Left renal cortex interstitium (tissue), 4 donors: ENCODE measurements at places on chromosomes 5 and 9. TPM values are rescaled to one million over a fixed set of nuclear protein-coding genes. Genes with fewer than 3 reads are reported as not detected.

DNA sequence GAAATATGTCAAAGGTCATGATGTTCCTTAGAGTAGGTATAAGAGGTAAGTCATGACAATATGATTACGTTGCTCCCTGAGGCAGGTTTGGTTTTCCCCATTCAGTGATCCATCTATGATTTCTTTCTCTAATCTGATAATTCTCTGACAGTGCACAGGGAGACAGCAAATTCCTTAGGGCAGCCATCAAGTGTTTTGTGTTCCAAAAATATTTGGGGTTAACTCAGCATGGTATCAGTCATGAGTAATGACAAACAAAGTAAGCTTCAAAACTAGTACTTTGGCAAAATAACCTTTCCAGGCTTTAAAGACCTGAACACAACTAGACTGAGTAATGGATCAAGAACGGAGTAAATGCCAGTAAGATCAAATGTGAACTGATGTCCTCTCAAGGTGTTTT lies 55.3 kb upstream of the SPATA31E1 start:
- DNase-seq, result no peak

CATSPER3 gene
- 1.6 TPM for polyA plus RNA-seq

ACOT12 gene
- 0.99 TPM for polyA plus RNA-seq

- no peak for DNase-seq
Measured at GRCh38 chr9:87712801-87713277, 13.1 kb upstream of the CTSL start.

- DNase-seq, result no peak
Measured at GRCh38 chr9:124020520-124021384, 9.2 kb downstream of the LHX2 start.

- no peak for DNase-seq
Measured at GRCh38 chr9:75691408-75691807, 199.1 kb upstream of the PCSK5 start.

DNA sequence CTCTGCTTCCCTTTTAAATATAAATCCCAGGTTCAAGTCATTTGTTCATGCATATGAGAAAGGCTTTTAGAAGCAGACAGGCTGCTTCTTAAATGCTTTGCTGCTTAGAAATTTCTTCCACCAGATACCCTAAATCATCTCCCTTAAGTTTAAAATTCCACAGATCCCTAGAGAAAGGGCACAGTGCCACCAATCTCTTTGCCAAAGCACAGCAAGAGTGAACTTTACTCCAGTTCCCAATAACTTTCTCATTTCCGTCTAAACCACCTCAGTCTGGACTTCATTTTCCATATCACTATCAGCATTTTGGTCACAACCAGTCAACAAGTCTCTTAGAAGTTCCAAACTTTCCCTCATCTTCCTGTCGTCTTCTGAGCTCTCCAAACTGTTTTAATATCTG lies 679.8 kb upstream of the FTMT start:
- no peak for DNase-seq

DNA sequence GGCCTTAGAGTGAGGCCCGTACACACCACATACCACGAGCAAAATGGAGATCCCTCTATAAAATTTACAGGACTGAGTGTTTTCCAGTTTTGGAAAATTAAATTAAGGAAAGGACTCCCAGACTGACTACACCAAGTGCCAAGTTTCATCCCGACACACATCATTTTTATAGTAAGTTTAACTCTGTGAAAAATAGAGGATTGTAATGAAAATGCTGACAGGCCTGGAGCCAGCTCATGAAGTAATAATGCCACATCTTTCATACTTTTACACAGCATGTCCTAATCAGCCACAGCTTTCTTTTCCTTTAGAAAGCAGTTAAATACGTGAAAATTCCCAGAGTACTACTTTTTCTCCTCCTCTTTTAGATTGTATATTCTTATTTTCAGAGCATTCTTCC lies 169.2 kb downstream of the SAXO1 start:
- DNase-seq, result no peak

- no peak for DNase-seq
Measured at GRCh38 chr9:27835746-27836145, 262.5 kb upstream of the C9orf72 start.

NMRK1 gene
- 20.4 TPM for polyA plus RNA-seq

DNA sequence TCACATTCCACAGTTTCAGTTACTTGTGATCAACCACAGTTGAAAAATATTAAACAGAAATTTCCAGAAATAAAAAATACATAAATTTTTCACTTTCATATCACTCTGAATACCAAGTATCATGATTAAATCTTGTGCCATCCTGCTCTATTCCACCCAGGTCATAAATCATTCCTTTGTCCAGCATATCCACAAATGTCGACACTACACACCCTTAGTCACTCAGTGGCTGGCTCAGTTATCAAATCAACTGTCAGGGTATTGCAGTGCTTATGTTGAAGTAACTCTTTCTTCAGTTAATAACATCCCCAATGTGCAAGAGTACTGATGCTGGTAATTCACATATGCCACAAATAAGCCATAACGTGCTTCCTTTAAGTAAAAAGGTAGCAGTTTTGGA lies 115.7 kb downstream of the FBXL17 start:
- no peak for DNase-seq
